Fibroblast of pulmonary artery (primary cell): ENCODE measurements at places on chromosomes 1 and 21.

DNA sequence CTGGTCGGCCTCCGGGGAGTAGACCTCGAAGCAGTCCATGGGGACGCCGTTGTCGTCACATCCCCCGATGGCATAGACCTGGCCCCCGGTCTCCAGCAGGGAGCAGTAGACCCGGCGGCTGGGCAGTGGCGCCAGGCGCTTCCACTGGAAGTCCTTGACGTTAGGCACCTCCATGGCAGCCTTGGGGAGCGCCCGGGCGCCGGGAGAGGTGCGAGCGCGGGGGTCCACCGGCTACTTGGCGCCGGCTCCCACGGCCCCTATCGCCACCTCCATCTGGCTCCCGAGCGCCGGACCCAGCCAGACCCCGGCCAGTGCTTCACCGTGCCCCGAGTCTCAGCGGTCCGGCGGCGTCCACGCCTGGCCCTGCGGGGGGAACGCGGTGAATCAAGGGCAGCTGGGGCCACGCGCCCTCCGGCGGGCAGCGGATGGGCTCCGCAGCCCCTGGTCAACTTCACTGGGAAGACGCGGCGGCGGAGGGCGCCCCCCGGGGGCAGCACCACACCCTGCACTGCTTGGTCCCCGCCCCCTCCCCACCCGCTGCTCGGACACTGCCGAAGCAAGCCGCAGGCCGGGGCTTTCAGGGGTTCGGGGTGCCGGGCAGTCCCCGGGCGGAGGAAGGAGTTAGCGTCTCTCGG, 13.2 kb downstream of the KLHDC8A start:
- DNase-seq: no peak

- DNase-seq: no peak
These were observed 252.1 kb upstream of the TMEM51 start for GRCh38 chr1:14901371-14901954.

DNA sequence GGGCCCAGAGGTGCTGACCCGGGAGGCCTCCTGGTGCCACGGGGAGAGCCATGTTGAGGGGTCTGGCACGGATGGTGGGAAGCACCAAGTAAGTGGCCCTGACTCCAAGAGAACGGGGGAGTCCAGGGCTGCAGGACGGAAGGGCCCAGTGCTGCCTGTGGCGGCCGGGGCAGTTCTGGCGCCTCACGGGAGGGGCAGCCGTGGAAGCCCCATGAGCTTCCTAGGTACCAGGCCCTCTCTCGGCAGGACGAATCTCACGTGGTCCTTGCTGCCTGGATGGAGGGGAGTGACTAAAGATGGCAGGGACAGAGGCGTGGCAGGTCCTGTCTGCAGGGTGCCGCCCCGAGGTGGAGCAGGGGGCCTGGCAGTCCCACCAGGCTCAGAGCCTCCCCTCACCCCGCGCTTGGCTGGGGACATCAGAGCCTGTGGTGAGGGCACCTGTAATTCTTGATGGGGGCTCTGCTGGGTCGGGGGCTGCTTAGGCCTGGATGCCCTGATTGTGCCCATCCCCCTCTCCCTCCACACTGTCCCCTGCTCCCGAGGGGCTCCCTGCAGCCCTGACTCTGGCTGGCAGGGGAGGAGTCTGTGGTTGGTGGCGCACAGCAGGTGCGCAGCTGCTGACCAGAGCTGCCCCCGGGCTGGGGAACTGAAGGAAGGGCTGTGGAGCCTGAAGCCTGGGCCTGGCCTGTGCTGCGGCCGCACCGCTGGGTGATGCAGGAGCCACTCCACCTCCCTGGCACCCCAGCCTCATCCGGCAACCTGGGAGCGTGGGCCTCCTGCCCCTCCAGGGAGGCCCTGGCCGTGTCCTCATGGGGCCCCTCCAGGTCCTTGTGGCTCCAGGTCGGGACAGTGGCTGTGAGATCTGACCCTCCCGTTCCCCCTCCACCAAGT, 31.4 kb downstream of the POFUT2 start:
- DNase-seq: no peak

- DNase-seq: no peak
These were observed 13.9 kb downstream of the LEMD1 start for GRCh38 chr1:205407970-205408369.

DNA sequence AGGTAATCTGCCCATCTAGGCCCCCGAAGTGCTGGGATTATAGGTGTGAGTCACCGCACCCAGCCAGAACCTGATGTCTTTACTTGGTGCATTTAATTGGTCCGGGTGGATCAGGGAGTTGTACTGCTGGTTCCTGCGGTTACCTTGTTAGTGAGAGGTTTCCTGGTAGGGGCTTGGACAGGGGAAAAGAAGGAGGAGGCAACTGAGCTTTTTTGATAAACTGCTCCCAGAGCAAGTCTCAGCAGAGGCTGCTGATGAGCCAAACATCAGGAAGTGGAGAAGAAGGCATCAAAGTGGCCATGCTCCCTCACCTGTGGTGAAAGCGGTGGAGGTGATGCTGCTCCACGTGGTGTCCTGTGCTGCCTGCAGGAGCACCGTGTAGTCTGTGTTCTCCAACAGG, 161.5 kb upstream of the KIAA0040 start:
- no peak for DNase-seq

GRCh38 chr1:225565847-225566246, 87.1 kb downstream of the ENAH start:
- peak; percentile 69 for DNase-seq

DNA sequence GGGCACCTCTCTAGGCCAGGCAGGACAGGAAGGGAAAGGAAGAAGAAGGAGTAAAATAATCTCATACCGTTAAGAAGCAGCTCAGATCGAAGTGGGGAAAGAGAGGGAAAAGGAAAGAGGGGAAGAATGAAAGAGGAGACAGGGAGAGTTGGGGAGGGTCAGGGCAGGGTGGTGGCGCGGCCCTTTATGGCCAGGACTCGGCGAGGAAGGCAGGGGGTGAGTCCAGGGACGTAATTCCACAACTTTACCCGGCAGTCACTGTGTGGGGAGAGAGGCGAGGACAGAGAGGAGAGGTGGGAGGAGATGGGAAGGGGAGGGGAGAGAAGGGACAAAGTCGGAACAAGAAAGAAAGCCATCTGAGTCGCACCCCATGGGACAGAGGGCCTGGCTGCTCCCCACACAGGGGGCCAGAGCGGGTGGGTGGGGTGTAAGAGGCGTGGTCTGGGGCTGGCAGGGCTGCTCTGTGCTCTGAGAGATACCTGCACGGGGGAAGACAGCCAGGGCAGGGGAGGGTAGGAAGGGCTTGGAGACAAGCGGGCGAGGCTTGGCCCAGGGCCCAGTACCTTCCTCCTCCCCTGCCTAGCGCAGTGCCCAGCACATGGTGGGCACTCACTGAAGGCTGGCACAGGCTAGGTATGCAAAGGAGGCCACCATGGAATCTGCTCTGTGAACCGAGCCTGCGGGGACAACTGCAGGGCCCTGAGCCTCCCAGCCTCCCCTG, 49.4 kb downstream of the KIF21B start:
- no peak for DNase-seq

- peak; percentile 74 for DNase-seq
These were observed 11.4 kb downstream of the FAM229A start for GRCh38 chr1:32350785-32351398.

GRCh38 chr1:150009604-150010392, 728 bp downstream of the OTUD7B start:
- DNase-seq: peak; percentile 61

DNA sequence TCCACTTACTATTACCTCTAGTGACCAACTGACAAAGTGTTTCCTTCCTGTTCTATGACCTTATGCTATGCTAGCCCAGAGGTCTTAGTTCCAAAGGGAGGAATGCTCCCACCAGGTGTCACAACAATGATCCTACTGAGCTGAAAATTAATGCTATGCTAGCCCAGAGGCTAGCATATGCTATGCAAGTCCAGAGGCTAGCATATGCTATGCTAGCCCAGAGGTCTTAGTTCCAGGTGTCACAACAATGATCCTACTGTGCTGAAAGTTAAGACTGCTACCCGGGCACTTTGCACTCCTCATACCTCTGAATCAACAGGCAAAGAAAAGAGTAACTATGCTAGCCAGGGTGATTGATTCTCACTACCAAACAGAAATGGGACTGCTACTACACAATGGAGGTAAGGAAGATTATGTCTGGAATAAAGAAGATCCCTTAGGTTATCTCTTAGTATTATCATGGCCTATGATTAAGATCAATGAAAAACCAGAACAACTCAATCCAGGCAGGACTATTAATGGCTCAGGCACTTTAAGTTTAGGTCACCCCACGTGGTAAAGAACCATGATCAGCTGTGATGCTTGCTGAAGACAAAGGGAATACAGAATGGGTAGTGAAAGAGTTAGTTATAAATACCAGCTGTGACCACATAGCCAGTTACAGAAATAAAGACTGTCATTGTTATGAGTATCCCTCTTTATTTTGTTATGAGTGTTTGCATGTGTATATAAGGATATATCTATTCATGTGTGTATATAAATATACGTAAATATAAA, 114.1 kb downstream of the CSMD2 start:
- no peak for DNase-seq

- DNase-seq: no peak
These were observed 886.9 kb downstream of the AMY1C start for GRCh38 chr1:104636581-104636980.

DNA sequence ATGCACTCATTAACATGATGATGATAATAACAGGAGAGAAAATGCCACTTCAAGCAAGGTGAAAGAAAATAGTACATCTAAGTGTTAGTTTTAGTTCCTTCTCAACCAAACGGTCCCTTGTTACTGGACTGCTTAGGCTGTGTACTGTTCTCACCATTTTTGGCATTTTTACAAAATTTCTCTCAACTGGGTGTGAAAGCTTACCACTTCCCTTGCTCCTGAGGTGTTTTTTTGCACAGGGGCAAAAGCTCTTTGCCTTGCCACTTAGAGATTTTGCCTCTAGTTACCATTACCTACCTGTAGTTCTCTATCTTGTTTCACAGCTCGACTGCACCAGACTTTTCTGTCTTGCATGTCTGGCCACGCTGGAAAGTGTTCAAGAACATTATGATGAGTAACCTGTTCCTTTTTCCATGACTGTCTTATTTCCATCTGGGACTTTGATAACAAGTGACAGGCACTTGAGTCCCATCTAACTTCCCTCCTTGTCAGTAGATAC, 10.7 kb downstream of the NEK7 start:
- DNase-seq: peak; percentile 44

- DNase-seq: no peak
These were observed 3.0 kb downstream of the GLUL start for GRCh38 chr1:182388392-182389134.

DNA sequence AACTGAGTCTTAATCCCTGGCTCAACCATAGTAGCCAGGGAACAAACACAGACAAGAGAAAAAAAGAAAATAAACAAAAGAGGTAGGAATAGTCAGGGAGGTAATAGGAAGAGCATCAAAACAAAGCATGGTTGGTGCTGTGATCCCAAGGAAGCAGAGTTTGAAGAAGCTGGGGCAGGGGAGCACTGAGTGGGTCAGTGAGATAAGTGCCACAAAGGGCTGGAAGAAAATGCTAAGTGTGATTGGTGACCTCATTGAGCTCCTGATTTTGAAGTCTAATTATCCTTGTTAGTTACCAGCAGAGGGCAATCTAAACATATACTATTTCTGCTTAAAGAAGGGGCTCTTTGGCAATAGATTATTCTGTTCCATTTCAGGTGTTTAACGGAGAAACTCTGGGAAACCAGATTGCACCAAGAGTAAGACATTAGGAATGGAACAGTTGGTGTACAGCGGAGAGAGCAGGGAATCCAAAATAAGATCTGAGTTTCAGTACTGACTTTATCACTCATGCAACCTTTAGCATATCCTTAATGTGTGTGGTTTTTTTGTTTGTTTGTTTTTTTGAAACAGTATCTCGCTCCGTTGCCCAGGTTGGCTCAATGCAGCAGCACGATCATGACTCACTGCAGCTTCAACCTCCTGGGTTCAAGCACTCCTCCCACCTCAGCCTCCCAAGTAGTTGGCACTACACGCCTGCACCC, 30.7 kb upstream of the KIAA1614 start:
- DNase-seq: peak; percentile 69

- DNase-seq: no peak
These were observed 7.9 kb upstream of the UMODL1 start for GRCh38 chr21:42063191-42063570.

- no peak for DNase-seq
These were observed 4.3 kb downstream of the BEST4 start for GRCh38 chr1:44783697-44784093.

DNA sequence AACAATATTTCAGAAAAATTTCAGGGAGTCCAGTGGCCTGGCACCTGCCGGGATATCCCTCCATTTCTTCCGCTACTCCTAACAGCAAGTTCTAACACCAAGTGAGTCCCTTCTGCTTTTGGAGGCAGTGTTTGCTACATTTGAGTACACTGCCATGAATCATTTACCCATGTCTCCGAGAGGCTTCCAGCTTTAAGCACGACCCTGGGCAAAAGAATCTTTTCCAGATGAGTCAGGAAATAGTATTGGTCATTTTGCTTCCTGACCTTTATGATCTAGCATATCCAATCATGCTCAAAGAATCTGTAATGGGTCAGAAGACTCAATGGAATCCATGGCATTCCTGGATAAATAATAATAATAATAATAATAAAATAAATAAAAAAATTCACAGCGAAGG, 60.7 kb upstream of the FMN2 start:
- DNase-seq: peak; percentile 82

GRCh38 chr1:35261412-35262120, 6.9 kb upstream of the ZMYM4 start:
- DNase-seq: no peak

- DNase-seq: no peak
These were observed 6.5 kb downstream of the CNST start for GRCh38 chr1:246572785-246573184.

DNA sequence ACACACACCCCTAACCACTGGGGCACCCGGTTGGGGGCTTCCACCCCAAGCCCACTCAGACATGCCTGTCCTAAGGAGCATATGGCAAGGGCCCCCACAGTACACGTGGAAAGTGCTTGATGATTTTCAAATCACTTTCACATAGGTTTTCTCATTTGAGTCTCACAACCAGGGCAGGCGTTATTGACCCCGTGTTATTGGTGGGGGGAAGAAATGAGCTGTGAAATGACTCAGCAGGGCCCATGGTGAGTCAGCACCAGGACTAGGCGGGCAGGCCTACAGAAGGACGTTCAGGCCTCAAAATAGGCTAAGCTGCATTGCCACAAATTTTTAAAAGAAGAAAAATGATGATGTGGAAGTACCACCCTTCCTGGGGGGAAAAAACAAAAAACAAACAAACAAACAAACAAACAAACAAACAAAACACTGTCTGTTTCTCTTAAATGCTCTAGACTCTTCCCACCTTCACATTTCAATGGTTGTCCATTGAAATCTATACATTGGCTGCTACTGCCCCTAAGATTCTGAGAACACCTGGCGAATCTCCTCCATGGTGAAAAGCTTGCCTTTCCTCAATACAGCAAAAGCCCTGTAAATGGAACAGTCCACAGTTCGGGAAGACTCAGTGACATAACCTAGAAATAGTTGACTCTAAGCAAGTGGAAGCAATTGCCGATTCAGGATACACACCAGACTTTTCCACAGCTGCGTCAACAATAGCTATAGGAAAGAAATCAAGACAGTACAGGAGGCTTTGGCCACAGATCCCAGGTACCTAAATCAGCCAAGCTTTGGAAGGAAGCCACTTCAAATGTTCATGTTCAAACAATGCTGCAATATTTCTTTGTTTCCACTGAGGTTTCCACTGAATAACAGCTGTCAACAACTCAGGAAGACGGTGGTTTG, 234.7 kb downstream of the TOMM20 start:
- DNase-seq: peak; percentile 58

- no peak for DNase-seq
These were observed 159.9 kb downstream of the ACTL8 start for GRCh38 chr1:17914987-17915386.
